Activated CD4-positive, alpha-beta T cell treated with anti-CD3 and anti-CD28 coated beads for 1 hour (primary cell): ENCODE measurements at places on chromosomes 12 and 14.

- DNase-seq: no peak
Observed at GRCh38 chr14:98914942-98915341, 357.1 kb downstream of the BCL11B start.

- no peak for DNase-seq
Observed at GRCh38 chr14:105890474-105891220, 364.3 kb downstream of the TMEM121 start.

DNA sequence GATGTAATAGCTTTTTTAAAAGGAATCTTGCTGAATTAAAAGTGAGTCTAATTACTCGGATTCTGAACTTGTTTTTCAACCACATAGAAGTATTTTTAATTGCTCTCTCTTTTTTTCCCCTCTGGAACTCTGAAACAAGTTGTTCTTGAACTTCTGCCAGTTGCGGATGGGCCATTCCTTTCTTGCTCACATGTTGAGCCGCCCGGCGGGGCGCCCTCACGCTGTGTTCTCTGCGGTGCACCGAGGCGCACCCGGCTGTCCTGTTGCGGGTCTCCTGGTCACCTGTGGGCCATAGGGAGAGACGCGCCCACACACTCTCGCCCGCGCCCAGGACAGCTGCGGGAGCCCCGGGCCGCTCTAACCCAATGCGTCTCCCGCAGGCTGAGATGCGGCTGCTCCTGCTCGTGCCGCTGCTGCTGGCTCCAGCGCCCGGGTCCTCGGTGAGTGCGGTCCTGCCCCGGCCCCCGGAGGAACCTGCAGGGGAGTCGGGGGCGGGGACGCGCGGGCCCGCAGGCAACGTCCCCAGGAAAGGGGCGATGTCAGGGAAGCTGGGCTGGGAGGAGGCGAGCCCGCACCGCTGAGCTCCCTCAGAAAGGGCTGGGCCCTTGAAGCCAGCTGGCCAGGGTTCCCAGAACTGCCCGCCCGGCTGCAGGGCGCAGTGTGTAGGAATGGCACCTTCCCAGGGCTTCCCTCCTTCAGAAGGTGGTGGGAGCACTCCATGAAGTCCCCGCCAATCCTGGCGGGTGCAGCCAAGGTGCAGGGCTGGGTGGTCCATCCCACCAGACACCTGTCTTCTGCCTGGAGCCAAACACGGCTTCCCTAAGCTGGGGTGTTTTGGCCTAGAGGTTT lies 2.3 kb downstream of the PAPLN start:
- no peak for DNase-seq

DNA sequence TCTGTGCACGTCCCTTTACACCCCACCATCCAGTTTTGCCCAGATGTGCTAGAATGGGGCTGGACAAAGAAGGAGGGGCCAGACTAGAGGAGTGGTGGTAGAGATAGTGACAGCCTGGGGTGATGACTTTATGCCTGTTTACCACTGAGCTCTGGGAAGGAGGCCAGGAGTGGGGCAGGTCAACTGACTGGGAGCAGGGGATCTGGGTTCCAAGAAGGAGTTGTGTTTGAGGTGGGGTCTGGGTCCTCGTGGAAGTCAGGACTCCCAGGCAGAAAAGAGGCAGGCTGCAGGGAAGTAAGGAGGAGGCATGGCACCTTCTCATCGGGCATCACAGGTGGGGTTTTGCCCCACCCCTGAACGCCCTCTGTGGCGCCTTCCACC lies 315 bp downstream of the LTB4R2 start:
- DNase-seq: no peak

DNA sequence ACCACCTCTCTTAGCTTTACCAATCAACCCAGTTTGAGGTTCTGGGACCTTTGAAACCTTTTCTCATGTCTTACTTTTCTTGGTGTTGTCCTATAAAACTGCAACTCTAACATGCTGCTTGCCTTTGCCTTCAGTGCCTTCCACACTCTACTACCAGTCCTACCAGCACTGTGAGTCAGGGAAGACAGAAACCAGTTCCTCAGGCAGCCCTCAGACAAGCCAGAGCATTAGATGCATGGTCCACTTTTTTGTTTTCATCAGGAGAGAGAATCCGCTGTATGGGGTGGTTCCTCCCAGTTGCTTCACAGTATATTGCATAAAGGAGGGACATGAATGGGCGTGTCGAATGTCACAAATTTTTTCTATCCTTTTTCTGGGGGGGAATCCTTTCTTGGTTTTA lies 17.3 kb upstream of the KLRB1 start:
- DNase-seq: no peak

- no peak for DNase-seq
Observed at GRCh38 chr14:64726585-64726890, 22.3 kb downstream of the PLEKHG3 start.

DNA sequence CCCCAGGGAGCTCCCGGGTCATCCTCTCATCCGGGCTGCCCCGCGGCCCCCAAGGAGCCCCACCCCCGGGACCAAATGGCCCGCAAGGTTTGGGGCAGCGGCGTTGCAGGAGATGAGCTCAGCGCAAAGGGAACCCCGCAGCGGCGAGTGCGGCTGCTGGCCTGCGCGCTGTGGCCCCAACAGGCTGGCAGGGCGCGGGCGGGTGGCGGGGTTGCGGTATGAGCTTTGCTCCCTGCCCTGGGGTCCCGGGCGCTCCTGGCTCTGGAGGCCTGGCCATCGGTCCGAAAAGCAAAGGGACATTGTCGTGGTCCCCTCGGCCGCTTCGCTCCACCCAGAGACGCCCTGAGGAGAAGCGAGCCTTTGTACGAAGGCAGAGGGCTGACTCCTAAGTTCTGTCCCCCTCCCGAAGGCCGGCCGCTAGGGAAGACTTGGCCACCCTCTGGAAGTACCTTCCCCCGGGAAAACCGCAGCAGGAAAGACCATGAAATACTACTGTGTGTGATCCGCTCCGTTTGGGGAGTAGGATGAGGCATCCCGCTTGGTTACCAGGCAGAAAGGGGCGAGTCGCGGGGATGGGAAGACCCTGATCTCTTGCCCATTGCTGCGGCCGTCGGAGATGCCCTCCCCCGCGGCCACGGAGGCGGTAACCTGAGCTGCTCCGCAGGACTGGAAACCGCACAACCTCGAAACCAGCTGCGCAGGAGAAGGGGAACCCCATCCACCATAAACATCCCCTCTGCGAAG lies 620 bp upstream of the NID2 start:
- no peak for DNase-seq

DNA sequence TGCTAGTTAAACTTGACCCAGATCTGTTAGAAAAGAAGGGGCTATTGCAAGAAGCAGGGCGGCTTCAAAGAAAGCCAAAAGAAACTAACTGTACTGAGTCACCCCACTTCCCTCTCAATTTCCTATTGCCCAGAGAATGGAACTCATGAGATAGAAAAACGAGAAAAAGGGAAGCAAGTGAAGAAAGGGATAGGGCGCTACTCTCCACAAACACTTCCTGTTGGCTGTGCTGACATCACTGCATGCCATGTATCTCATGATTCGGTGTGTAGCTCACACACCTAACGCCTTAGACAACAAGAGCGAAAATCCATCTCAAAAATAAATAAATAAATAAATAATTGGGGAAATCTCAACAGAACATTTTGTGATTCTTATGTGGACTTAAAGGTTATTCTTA lies 13.0 kb upstream of the P2RX4 start:
- DNase-seq: no peak

DNA sequence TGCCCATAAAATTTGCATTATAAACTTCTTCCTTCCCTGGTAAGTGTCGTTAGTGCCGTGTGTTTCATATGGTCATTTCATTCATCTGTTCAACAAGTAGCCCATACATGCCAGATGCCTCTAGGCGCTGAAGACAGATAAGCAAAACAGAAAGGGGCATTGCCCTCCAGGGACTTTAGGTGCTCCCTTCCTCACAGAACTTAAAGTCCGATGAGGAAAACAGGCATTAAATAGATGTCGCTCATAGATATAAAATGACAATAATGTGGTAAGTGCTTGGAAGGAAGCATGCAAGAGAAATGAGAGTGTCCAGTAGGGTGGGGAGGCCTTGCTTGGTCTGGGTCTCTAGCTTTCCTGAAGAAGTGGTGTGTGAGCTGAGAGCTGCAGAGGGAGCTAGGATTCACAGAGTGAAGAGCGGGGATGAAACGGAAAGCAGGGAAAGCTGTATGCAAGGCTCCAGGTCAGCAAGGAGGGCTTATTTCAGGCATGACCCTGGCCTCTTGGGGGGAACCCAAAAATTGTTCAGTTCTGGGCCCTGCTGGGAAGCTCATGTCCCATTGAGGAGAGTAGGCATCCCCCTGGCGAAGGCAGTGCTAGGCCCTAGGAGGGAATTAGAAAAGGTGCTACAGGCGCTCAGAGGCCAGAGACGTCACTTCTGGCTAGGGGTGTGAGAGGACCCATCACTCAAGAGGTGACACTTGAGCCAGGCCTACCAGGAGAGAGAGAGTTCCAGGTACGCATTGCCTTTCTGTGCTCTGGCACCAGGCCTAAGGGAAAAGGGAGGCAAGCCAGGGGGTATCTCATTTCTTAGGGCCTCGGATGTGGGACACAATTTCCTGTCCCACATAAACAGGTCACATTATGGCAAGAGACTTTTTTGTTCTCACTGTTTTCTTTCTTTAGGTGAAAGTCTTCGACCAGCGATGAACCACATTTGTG lies 11.9 kb downstream of the UBE3B start:
- DNase-seq: no peak

- DNase-seq: no peak
Observed at GRCh38 chr12:8844665-8845064, 22.2 kb downstream of the A2ML1 start.

GRCh38 chr12:110577864-110578693 lies 5.0 kb downstream of the PPTC7 start:
- DNase-seq: no peak
